Heart left ventricle (tissue), 16 donors: ENCODE measurements at places on chromosomes 7 and 10. TPM values are rescaled to one million over a fixed set of nuclear protein-coding genes. Genes with fewer than 3 reads are reported as not detected.

DNA sequence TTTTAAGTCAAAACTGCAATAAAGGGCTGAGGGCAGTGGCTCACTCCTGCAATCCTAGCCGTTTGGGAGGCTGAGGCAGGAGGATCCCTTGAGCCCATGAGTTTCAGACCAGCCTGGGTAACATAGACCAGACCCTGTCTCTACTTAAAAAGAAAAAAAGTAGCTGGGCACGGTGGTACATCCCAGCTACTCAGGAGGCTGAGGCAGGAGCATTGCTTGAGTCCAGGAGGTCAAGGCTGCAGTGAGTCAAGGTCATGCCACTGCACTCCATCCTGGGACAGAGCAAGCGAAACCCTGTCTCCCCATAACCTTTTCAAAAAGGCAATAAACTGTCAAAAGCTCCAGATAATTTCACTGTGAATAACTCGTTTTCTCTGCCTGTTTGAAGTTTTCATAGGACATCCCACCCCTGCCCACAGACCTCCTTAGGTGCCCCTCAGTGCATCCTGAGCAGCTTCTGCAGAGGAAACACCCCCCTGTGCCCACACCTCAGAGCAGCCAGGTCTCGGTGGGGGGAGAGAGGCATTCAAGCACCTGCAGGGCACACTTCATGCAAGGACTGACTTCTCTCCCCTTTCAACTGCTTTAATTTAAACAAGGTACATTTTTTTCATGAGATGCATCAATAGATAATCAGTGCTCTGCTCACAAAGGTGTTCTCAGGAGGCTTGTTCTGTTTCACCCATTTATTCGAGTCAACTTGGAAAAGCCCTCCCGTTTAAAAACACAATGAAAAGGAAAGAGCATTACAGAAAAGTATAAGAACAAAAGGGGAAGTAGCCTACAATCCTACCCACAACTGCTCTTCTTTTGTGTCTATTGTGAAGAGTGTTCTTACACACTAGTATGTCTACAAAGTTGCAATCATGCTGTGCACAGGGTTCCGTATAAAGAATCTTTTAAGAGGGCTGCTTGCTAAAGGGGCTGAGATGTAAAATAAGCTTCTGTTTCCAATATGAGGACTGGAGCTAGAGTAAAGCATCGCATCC, 104.9 kb downstream of the KMT2E start:
- no peak for DNase-seq

The SPAM1 gene
- total RNA-seq = 0.09 TPM

DNA sequence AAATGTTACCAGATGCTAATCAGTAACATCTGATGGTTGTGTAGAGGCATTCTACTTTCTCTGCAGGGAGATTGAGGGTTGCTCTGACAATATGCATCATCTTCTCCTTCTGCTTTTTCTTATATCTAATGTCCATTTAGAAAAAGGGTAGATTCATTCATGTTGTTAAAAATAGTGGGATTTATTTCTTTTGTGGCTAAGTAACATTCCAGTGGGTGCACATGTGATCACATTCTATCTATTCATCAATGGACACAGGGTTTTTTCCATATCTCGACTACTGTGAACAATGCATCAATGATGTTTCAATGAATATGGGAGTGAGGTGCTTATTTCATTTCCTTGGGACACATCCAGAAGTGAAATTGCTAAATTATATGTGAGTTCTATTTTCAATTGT, 103.9 kb downstream of the CRPPA start:
- DNase-seq = no peak

GRCh38 chr10:62237966-62238365, 30.7 kb downstream of the RTKN2 start:
- DNase-seq = no peak

The CLDN3 gene
- total RNA-seq = not detected
